ENCODE measurements at places on chromosomes 13 and 19.

- H3K4me1 ChIP-seq = no peaks in the 10 kb centered on the region
- no peak for DNase-seq
- no peaks in the 10 kb centered on the region for H3K27me3 ChIP-seq
- no peak overlapping the region for H3K27ac ChIP-seq
Measured at GRCh38 chr13:65966991-65967451, 1263.1 kb downstream of the PCDH9 start.

GRCh38 chr13:36907266-36907665 is 12.8 kb downstream of the SMAD9 start:
- no peak for DNase-seq
- H3K36me3 ChIP-seq = no peaks in the 10 kb centered on the region
- no peaks in the 10 kb centered on the region for H3K27me3 ChIP-seq
- H3K4me1 ChIP-seq = no peaks in the 10 kb centered on the region

DNA sequence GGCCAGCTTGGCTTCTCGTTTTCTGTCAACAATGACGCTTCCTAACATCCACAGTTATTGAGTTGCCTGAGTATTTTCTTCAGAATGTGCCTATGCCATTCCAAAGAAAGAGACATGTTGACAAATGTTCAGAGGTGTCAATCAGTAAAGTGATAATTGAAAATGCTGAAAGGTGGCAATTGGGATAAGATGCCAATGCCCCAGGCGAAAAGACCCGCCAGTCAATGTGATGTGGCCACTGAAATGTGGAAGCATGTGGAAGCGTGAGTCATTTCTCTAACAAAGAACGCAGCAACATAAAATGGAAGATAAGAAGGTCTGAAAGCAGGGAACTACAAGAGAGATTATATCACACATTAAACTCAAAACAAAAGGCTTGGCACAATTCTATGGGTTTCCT is 882.2 kb upstream of the SLC10A2 start:
- no peak for DNase-seq
- no peaks in the 10 kb centered on the region for H3K36me3 ChIP-seq
- H3K4me3 ChIP-seq = no peak overlapping the region
- no peaks in the 10 kb centered on the region for H3K4me1 ChIP-seq
- H3K27me3 ChIP-seq = no peaks in the 10 kb centered on the region
- no peak overlapping the region for H3K27ac ChIP-seq

DNA sequence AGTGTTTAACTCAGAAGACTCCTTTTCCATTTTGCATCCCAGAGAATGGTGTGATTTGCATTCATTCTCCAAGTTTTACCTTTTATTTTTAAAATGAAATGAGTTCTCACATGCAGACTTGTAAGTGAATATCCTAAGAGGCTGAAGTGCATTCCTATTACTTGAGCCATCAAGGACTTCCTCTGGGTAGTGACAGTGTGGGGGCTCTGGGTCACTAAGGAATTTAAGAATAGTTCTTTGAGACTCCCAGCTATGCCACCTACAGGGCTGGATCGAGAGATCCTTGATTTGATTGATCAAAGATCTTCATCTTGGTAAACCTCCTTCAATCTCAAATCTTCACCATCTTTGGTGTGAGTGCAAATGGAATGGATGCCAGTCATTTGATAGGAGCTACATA is 36.3 kb upstream of the SLC10A2 start:
- H3K27ac ChIP-seq = no peak overlapping the region
- no peaks in the 10 kb centered on the region for H3K36me3 ChIP-seq
- H3K4me1 ChIP-seq = no peaks in the 10 kb centered on the region
- no peak overlapping the region for H3K4me3 ChIP-seq
- H3K27me3 ChIP-seq = no peaks in the 10 kb centered on the region
- DNase-seq = no peak

- peak overlapping the region; percentile 89 for H3K27ac ChIP-seq
- peaks cover 29% of the 10 kb centered on the region for H3K36me3 ChIP-seq
- no peaks in the 10 kb centered on the region for H3K27me3 ChIP-seq
- H3K4me1 ChIP-seq = peaks cover 67% of the 10 kb centered on the region
- DNase-seq = peak; percentile 89
Measured at GRCh38 chr19:41886761-41887710, 4.1 kb downstream of the ARHGEF1 start.

GRCh38 chr19:752652-753517 is 2.0 kb downstream of the MISP start:
- H3K36me3 ChIP-seq = no peaks in the 10 kb centered on the region
- H3K27ac ChIP-seq = no peak overlapping the region
- DNase-seq = no peak
- H3K4me3 ChIP-seq = no peak overlapping the region
- no peaks in the 10 kb centered on the region for H3K27me3 ChIP-seq

DNA sequence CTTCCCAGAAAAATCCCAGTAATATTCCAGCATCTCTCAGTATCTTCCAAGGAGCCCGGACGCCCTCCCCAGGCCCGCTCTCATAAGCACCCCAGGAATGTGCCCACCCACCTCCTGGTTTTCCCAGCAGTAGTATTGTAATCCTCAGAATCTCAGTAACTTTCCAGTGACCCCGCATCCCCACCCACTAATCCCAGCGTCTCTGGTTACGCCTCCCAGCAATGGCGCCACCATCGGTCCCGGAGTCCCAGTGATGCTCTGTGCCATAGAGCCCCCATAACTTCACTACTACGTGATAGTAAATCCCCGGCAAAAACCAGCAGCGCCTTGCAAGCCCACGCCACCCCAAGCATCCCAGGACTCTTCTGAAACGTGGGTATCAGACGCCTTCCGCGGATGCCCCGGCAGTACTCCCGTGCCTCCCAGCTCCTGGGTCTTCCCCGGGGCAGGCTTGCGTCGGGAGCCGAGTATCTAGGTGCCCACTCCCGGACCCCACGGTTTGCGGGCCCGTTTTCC is 928 bp upstream of the PNPLA6 start:
- H3K4me1 ChIP-seq = peaks cover 13% of the 10 kb centered on the region
- peaks cover 5% of the 10 kb centered on the region for H3K36me3 ChIP-seq
- peak overlapping the region; percentile 73 for H3K27ac ChIP-seq
- H3K27me3 ChIP-seq = no peaks in the 10 kb centered on the region
- DNase-seq = peak; percentile 45
- H3K4me3 ChIP-seq = peak overlapping the region; percentile 97

DNA sequence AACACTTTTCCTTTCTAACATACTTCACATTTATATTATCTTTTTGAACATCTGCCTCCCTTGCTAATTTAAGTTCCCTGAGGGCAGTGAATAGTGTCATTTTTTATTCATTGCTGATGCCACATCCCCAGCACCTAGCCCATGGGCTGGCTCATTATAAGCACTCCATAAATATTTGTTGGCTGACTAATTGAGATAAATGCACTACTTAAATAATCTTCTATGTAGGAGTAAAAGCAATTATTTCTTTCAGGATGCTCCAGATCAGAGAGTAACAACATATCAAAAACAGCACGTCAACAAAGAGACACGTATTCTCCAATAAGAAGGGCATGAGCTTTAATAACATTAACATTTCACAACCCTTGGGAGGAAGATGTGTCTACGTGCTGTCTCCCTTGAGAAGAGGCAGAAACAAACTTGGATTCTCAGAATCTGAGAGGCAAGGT is 228.2 kb downstream of the LHFPL6 start:
- H3K27ac ChIP-seq = no peak overlapping the region
- no peak overlapping the region for H3K4me3 ChIP-seq
- H3K4me1 ChIP-seq = no peaks in the 10 kb centered on the region
- no peaks in the 10 kb centered on the region for H3K27me3 ChIP-seq
- no peaks in the 10 kb centered on the region for H3K36me3 ChIP-seq

DNA sequence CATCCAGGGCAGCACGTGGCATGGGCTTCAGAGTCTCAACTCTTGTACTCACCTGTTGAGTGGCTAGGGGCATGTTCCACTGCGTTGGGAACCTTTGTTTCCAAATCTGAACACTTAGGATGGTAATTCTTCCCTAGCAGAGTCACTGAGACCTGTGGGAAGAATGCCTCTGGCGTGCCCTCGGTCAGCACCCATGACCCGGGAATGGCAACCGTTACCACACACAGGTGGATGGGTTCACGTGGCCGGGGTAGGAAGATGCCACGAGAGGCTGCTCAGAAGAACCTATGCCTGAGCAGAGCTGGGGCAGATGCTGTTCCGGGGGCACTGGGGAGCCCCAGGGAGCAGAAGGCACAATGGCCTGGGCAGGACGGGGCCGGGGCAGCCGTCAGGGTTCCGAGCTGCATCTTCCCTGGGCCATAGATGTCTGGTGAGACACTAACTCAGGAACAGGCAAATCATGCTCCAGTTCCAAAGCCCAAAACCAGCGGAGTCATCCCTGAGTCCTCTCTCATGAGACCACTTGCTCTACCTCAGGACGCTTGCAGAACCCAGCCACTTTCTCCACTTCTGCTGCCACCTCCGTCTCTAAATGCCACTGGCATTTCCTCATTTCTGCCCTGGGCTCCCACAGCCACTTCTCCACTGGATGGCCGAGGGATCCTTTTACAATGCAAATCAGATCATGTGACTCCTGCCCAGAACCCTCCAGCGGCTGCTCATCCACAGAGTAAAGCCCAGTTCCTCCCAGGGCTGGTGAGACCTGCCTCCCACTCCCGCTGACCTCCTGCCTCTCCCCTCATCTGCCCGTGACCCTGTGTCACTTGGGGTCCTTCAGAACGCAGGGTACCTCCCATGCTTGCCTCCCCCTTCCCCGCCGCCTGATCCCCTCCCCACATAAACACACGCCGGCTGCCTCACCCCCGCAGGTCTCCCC is 36.7 kb downstream of the FAM124A start:
- no peak overlapping the region for H3K27ac ChIP-seq
- H3K4me3 ChIP-seq = no peak overlapping the region
- H3K36me3 ChIP-seq = no peaks in the 10 kb centered on the region
- no peaks in the 10 kb centered on the region for H3K27me3 ChIP-seq
- H3K4me1 ChIP-seq = no peaks in the 10 kb centered on the region
- no peak for DNase-seq

DNA sequence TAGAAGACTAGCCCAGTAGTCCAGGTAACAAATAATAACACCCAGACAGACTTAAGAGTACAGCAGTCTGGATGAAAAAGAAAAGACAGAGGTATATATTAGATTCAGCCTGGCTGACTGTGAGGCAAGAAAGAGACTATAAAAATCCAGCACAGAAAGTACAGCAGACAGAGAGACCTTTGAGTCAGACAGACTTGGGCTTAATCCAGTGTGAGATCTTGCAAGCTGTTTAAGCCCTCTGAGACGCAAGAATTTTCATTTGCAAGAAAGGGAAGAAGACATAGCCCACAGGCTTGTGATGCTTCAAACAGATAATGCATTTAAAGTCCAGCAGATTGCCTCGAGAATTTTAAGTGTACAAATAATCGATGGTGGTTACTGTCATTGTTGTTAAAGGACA is 471.4 kb downstream of the LIG4 start:
- no peaks in the 10 kb centered on the region for H3K36me3 ChIP-seq
- H3K4me1 ChIP-seq = no peaks in the 10 kb centered on the region
- no peak overlapping the region for H3K27ac ChIP-seq
- H3K4me3 ChIP-seq = no peak overlapping the region
- no peaks in the 10 kb centered on the region for H3K27me3 ChIP-seq
- no peak for DNase-seq

DNA sequence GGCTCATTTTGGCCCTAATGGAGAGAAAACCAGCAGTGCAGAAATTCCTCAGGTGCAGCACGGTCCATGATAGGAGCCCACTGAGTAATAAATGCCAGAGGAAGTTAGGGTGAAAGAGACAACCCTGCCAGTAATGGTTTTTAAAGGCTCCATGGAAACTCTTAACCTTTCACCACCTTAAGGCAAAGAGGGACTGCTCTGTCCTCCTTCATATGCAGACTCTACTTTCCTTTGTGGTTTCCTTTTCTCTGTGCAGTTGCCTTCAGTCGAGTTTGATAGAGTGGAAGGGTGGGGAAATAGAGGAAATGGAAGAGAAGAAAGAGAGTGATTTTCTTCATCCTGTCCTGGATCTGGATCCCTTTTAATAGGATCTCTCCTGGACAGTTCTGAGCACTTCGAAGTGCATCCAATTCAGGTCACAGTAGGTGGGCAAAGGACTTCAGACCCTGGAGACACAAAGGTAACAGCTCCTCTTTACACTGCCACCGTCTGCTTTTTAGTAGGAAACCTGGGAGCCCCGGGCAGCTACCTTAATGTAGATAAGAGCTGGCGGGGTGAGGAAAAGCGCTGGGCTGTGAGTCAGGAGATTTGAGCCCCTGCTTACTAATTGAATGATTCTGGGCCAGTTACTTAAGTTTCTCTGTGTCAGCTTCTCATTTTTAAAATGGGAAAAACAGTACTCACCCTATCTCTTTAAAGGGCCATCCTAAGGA is 294.8 kb downstream of the KCNRG start:
- peaks cover 11% of the 10 kb centered on the region for H3K4me1 ChIP-seq
- no peak overlapping the region for H3K4me3 ChIP-seq
- DNase-seq = no peak
- no peaks in the 10 kb centered on the region for H3K27me3 ChIP-seq
- no peak overlapping the region for H3K27ac ChIP-seq
- no peaks in the 10 kb centered on the region for H3K36me3 ChIP-seq

GRCh38 chr13:103436057-103436654 is 369.9 kb upstream of the SLC10A2 start:
- H3K4me3 ChIP-seq = no peak overlapping the region
- no peak overlapping the region for H3K27ac ChIP-seq

DNA sequence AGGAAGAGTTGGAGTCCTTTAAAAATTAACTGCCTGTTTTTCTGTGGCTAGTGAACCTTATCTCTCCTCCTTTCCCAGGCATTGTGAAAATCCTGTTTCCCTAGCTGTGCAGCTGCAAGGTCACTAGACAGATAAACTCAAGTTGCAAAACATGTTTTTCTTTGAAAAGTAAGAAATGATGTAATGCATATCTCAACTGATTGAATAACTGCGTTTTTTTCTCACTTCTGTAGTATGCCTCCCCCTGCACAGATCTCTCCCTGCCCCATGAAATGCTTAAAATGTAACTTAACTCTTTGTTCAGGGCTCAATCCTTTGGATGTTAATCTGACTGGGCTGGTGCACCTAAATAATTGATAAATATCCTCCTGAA is 27.7 kb upstream of the CYSLTR2 start:
- H3K27ac ChIP-seq = peak overlapping the region; percentile 24
- no peak for DNase-seq
- H3K27me3 ChIP-seq = no peaks in the 10 kb centered on the region
- no peaks in the 10 kb centered on the region for H3K36me3 ChIP-seq

DNA sequence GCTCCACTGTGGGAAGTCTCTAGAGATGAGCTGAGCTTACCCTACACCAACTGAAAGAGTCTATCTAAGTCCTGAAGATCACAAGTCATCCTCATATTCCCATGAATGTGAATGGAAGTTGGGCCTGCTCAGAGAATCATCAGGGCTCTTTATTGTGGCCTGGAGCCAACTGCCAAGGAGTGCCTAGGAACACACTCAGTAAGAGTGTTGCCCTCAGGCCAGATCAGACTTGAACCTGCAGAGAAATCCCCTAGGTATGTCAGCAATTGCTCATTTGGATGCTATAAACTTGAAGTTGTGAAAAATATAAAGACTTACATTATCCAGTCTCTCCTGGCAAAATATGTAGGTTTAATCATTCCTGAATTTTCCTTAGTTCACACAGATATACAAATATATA is 1070.2 kb downstream of the EFNB2 start:
- no peak overlapping the region for H3K4me3 ChIP-seq
- no peak for DNase-seq
- no peaks in the 10 kb centered on the region for H3K27me3 ChIP-seq
- no peaks in the 10 kb centered on the region for H3K36me3 ChIP-seq
- no peak overlapping the region for H3K27ac ChIP-seq
- H3K4me1 ChIP-seq = no peaks in the 10 kb centered on the region

Measured in CD8-positive, alpha-beta memory T cell (primary cell).